Foreskin melanocyte (primary cell): ENCODE measurements at places on chromosomes 5 and 9.

DNA sequence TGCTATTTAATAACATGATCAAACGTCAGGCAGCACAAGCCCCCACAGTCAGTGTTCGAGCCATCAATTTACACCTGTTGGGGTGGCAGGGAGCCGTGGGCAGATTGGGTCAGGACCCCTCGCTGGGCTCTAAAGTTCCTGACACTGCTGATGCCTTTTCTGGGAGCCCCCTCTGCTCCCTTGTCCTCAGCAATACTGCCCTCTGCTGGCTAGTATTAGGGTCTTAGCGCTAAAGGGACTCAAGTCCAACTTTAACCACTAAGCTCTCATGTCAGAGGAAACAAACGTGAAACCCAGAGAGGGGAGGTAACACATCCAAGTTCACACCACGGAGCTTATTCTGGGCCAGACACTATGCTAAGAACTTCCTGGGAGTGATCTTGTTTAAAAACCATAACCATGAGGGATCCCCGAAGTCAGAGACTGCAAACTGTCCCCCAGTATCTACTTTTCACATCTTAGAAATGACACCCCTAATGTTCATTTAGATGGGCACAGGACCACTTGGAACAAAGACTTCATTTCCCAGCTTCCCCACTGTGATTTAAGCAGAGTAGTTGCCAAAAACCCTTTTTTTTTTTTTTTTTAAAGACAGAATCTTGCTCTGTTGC, 20.4 kb downstream of the ANKS6 start:
- DNase-seq, result peak; percentile 44

DNA sequence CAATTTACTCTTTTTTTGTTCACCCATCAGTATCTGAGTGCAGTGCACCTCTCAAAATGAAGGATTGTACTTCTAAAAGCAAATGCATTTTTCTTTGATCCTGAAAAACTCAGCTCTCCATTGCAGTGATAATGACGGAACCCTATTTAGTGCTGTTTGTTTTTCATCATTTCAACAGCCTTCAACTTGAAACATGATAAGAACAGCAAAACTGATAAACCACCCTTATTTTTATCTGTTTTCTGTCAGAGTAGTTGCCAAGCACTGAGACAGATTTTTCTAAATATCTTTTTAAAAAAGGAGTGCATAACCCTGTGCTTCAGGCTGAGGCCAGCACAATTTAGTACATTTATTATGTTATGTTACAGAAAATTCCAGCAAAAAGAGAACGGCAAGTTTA, 549.8 kb upstream of the DMAC1 start:
- DNase-seq, result no peak

- DNase-seq, result no peak
These were observed 345.2 kb upstream of the PCSK5 start for GRCh38 chr9:75545287-75545686.

- no peak for DNase-seq
These were observed 17.0 kb downstream of the PALM2AKAP2 start for GRCh38 chr9:109797006-109797405.

GRCh38 chr5:133066045-133066444, 14.2 kb downstream of the HSPA4 start:
- DNase-seq, result no peak

DNA sequence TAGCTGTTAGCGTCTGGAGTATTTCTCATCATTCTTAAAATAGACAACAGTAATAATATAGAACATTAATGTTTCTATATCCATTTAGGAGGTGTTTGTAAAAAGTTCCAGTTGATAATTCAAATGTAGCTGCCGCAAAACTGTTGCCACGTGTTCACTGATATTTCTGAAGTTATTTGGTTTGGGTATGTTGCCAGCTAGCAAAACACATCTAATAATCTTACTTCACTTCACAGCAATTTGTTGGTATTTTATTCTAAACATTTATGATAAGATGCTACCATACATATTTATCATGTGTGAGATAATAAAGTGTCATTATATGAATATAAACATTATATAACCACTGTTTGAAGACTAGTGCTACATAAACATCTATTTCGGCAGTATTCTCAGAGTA, 101.6 kb downstream of the CDH12 start:
- no peak for DNase-seq

DNA sequence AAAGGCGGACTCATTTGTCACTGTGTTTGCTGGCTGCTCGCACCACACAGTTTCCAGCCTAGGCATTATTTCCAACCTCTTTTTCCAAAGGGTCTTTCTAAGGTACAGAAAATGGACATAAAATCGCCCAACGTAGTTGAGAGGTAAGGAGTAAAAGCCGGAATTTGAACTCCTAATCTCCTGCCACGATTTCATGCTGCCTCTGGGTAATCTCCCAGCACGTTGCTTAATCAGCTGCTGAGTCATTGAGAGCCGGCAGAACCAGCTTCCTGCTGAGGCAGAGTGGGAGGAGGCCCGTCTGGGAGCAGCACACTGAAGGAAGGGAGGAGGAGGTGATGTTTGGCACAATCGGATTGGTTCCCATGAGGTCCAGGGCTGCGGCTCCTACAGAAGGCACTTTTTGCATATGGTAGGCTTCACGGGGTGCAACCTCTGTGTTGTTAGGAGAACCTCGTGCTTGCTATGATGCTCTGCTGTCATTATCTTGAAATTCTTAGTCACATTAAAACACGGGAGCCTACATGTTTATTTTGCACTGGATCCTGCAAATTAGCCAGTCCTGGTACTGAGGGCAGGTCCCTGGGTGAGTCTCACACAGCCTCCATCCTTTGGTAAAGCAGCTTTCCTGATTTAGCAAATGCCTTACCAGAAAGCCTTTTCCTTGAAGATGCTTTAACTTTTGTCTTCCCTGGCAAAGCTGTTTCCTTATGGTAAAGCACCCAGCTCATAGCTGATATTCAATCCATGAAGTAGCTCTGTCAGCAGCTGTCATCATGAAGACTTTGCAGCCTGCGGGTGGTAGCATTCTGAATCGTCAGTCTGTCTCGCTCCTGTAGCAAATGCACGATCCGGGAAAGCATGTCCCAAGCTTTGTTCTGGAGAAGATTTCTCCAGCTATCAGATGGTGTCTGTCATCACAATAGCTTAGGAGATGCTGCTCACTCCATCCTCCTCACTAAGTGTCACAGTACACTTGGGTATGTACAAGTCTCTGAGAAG, 191.6 kb upstream of the MSX2 start:
- peak; percentile 53 for DNase-seq

DNA sequence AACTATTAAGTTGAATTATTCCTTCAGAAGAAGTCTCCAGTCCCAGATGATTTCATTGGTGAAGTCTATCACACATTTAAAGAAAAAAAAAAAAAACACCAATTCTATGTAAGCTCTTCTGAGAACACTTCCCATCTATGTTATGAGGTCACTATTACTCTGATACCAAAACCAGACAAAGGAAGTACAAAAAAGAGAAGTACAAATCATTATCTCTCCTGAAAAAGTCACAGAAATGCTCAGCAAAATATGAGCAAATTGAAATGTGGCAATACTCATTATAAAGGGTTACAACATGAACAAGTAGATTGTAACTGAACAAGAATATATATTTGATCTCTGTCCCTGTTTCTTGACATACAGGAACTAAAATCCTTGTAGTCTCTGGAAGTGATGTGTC, 280.4 kb downstream of the TLE1 start:
- no peak for DNase-seq

DNA sequence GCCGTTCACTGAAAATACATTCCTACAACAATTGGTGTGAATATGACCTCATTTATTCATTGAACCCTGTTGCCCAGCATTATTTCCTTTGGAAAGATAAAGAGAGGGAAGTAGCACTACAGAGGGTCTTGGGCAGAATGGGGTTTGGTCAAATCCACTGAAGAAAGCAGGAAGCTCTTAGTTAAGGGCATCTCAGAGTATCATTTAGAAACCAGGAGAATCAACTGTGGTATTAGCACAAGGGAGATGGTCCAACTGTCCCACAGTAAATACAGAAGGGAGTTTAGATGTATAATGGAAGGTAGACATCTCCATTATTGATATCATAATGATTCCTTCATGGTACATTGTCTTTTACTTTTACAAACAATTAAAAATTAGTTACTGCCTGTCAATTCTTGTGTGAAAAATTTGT, 47.1 kb downstream of the LIX1 start:
- no peak for DNase-seq

GRCh38 chr9:38214432-38214831, 145.4 kb upstream of the SHB start:
- DNase-seq, result no peak

DNA sequence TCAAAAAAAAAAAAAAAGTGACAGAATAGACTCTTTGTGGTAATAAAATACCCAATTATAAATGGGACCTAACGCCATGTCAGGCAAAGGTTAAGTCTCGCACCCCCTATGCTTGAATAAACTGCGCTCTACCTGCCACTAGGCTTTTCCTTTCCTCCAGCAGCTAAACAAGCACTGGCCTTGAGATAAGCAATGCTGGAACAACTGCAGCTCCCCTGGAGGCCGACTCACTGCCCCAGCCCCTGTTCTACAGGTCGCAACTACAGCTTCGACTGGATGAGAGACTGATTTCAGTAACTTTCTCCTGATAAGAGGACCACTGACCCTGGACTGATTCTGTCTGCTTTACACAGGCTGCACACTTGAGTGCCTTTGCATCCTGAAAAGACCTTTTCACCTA, 210.2 kb downstream of the HSPA4 start:
- DNase-seq, result no peak

DNA sequence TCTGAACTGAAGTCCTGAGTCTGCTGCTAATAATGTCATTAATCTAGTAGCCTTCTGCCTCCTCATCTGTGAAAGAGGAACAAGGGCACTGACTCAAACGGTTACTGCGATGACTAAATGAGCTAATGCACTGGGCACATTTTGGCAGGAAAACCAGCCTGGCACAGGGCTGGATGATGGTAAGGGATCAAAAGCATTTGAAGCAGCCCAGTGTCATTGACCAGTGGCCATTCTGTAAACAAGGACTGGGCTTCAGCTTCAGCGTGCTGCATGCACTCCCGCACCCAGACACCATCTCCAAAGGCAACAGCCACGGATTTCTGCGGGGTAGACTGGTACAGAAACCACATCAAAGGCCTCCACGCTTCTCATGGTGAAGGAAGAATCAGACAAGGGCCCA, 8.0 kb downstream of the GCNT4 start:
- no peak for DNase-seq

- peak; percentile 44 for DNase-seq
These were observed 278.6 kb downstream of the SPOCK1 start for GRCh38 chr5:137220523-137220927.

- DNase-seq, result no peak
These were observed 69.9 kb downstream of the CRB2 start for GRCh38 chr9:123425836-123426365.

DNA sequence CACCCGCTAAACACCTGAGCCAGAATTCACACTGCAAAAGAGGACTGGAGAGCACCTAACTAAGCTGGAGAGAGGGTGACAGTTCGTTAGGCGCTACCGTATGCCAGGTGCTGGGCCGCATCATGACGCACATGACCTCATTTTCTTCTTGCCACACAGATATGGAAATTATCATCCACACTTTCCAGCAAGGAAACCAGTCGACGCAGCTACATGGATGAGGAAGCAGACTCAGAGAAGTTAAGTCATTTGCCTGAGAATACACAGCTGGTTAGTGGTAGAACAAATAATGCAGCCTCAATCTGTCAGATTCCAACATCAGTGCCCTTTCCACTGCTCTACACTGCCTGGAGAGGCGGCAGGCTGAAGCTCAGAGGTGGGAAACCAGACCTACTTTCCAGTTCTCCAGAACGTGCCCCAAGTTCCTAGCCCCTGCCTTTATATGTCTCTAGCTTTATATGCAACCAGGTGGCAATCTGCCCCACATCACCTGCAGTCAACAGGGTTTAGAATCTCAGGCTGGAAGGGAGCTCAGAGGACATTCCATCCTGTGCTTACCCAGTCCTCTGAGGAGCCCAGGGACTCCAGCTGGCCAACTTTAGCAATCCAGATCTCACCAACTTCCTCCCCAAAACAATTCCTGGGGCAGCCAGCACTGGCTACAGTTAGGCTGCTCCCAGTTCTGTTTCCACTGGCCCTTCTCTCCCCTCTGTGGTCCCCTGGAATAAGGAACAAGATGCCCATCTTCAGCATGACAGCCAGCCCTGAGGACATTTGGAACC, 8.8 kb downstream of the TNIP1 start:
- no peak for DNase-seq
